ELR (cell line): ENCODE measurements at places on chromosomes 16 and 17.

GRCh38 chr17:63932721-63933120, 590 bp upstream of the CD79B start:
- no peak for DNase-seq

DNA sequence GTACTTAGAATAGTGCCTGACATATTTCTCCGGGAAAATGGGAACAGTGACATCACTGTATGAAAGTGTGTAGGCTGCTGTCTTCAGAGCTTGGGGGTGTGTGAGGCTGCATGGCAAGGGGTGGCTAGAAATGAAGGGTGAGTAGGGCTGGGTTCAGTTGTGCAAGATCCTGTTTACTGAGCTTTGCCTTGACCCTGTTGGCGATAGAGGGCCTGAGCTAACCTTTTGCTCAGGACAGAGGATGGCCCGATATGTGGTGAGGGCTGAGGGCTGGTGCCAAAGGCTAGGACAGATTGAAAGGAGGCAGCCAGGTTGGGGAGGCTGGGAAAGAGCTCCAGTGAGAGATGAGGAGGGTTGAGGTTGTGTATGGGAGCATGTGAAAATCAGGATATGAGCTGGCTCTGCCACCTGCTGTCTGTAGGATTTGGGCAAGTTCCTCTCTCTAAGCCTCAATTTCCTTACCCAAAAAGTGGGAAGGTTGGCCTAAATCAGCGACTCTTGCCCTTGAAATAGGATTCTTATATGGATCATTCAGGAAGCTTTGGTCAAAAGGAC, 6.0 kb upstream of the CCL1 start:
- DNase-seq: no peak

- DNase-seq: peak; percentile 54
Observed at GRCh38 chr16:83348991-83349390, 458.8 kb upstream of the HSBP1 start.

- DNase-seq: peak; percentile 6
Observed at GRCh38 chr16:51816929-51817328, 665.9 kb upstream of the SALL1 start.

- DNase-seq: peak; percentile 26
Observed at GRCh38 chr17:58527306-58527705, 12.9 kb upstream of the MTMR4 start.

GRCh38 chr16:14198012-14198411, 126.9 kb downstream of the MRTFB start:
- DNase-seq: no peak
